Endothelial cell (in vitro differentiated cells): ENCODE measurements at places on chromosomes 1 and 21.

GRCh38 chr1:194975913-194976312, 1632.3 kb downstream of the KCNT2 start:
- no peak for DNase-seq

DNA sequence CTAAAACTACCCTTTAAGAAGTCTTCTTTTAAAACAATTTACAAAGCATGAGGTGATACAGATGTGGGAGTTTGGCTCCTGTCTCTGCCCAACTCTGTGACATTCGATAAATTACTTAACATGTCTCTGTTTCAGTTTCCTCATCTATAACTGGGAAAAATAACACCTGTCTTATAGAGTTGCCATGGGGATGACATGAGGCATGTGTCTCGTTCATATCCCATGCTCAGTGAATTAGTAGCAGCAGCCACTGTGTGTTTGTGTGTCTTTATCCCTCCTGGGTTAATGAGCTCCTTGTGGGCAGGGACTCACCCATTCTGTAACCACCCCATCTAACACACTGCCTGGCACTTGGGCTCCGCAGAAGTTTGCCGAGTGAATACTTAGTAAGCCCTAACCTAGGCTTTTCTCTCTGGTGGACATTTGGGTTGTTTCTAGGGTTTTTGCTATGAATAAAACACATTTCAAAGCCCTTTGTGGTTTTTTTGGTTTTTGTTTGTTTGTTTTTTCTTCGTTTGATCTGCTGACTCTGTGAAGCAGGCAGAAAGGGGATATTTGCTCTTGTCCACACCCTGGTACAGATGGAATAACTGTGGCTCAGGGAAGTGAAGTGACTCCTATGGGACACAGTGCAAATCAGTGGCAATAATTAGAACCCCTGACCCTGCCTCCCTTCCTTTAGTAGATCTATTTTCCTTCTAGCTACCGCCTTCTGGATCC, 797 bp upstream of the KCNJ9 start:
- DNase-seq, result no peak

GRCh38 chr1:109546311-109547109, 1.9 kb upstream of the GNAI3 start:
- DNase-seq, result peak; percentile 92

DNA sequence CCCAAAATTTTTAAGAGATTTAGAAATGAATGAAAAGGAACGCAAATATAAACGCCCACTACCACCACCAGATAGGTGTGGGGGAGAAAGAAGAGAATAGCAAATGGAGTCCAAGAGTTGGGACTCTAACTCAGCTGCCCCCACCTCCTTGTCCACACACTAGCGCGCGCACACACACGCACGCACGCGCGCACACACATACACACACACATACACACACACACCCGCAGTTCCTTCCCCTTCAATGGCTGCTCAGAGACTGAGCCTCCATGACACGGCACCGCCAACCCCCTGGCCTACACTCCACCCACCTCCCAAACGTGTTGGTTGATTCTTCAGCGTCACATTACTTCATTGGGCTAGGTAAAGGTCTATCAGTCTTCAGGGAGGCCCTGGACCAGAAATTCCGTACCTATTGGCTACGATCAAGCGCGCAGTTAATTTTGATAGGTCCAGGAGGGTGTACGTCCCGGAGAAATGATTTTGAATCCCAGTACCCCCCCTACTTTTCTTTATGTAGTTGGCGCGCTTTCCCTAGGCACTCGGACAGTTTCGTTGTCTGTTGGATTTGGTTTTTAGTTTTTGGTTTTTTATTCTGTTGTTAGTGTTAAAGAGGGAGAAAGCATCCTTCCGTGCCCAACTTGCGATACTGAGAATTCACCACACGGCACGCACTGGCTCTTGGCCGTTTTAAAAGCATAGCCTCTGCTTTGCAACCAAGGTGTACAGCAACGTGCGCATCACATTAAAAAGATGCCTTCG, at the start of gene ANP32E:
Gene ANP32E, minus strand, starts transcription at position 261 of the 762 bp plus-strand sequence. CDS start 326 bp downstream, outside the sequence.
- peak; percentile 82 for DNase-seq

GRCh38 chr1:36432616-36433015, 17.6 kb downstream of the OSCP1 start:
- DNase-seq, result no peak

DNA sequence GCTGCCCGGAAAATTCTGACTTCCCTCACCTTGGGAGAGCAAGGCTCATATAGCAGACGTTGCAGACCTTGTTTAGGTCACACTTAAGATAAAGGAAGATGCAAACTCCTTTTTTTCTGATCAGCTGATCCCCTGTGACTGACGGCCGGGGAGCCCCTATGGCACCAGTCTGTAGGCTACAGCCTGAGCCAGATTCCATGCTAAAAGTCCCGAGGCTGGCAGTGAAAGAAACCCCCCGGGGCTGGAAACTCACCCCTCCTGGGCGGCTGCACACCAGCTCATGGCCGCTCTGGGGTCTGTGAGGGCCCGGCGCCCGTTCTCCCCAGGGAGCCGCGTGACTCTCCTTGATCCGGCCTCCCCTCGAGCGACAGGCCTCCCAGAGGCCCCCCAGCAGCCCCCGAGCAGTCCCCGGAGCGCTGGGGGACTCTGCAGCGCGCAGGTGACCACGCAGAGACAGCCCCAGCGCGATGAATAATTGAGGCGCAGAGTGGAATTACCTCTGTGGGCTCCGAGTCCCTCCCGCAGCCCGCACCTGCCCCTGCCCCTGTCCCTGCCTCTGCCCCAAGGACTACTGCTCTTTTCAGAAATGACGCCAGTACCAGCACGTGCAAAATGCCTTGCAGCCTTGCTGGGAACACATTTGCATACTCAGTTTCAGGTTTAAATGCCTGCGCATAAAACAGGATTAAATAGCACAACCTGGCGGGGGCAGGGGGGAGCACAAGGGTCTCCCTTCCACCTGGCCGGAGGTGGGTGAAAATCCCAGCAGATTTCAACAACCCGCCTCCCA, 62.6 kb upstream of the CLDN14 start:
- no peak for DNase-seq

GRCh38 chr1:76944942-76945341, 77.7 kb downstream of the ST6GALNAC5 start:
- DNase-seq, result no peak

GRCh38 chr1:182279724-182280503, 111.7 kb downstream of the GLUL start:
- DNase-seq, result peak; percentile 38

GRCh38 chr1:9659328-9659727, 7.8 kb downstream of the PIK3CD start:
- DNase-seq, result no peak

DNA sequence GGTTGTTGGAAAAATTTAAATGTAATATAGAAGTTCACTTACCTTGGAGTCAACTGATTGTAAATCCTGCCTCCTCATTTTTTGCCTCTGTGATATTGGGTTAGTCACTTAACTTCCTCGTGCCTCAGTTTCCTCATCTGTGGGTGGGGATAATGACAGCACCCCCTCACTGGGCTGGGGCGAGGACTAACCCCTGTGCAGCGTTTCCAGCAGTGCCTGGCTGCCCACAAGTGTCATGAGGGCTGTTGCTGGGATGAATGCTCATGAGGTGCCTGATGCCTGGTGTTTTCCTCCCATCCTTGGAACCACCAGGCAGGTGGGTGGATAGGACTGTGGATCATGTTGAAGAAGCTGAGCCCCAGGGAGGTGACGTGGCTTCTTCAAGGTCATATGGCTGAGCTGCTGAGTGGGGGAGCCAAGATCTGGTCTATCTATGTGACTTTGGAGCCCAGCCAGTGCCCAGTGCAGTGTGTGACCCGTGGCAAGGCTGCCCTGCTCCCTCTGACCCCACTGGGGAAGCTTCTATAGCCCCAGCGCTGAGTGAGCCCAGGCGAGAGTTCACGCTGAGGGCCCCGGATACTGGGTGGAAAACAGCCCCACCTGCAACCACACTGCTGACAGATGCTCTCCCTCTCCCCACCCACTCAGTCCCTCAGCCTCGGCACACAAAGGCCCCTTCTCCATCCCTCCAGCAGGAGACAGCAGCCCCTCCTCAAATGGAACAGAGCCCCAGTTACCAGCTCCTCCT, 446.0 kb downstream of the PTPRU start:
- DNase-seq, result no peak

- DNase-seq, result no peak
These were observed 63.9 kb upstream of the GOLT1A start for GRCh38 chr1:204277563-204278219.

GRCh38 chr1:41664861-41665640, 180.6 kb upstream of the EDN2 start:
- no peak for DNase-seq

DNA sequence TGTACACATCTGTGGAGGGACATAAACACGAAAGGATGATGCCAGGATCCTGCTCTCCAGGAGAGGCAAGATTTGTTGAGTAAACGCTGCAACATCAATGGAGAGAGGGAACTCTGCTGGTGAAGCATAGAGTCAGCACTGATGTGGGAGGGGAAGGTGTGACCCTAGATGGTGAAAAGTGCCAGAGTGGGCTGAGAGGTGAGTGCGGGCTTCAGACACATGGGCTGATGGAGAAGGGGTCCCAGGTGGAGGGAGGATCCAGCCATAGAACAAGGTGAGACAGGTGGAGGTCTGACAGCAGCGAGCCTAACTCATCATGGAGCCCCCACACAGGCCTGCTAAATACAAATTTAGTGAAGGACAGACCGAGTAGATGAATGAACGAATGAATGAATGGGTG, 9.7 kb downstream of the RD3 start:
- DNase-seq, result no peak

DNA sequence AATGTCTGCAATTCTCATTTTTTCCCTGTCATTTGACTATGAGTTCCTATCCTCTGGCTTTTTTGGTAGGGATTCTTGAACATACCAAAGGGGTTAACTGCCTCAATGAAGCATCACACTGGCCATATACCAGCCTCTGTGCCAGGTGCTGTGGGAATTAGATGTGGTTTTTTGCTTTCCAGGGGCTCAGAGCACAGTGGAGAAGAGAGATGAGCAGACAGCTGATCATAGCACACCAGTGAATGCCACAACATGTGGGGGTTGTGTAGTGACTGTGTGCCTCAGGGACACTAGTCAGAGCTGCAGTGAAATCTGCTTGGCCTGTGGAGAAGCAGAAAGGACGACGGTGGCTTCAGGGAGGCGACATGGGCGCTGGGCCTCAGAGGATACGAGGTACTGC, 30.8 kb downstream of the HLX start:
- no peak for DNase-seq

DNA sequence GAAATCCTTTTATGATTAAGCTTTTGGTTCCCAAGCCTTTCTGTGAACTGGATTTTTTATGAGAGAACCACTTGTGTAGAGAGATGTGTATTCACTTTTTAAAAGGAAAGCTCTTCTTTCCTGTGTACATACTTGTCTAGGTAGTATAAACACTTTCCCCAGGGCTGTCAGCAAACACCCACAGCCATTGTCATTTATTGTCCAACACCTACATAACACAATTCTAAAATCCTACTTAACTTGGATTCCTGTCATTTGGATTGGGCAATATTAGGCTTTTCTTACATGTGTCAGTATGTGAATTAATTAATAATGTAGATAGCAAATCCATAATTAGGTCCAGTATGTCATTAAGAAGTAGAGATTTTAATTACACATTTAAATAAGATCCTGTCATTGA, 12.3 kb downstream of the DDX20 start:
- DNase-seq, result no peak

DNA sequence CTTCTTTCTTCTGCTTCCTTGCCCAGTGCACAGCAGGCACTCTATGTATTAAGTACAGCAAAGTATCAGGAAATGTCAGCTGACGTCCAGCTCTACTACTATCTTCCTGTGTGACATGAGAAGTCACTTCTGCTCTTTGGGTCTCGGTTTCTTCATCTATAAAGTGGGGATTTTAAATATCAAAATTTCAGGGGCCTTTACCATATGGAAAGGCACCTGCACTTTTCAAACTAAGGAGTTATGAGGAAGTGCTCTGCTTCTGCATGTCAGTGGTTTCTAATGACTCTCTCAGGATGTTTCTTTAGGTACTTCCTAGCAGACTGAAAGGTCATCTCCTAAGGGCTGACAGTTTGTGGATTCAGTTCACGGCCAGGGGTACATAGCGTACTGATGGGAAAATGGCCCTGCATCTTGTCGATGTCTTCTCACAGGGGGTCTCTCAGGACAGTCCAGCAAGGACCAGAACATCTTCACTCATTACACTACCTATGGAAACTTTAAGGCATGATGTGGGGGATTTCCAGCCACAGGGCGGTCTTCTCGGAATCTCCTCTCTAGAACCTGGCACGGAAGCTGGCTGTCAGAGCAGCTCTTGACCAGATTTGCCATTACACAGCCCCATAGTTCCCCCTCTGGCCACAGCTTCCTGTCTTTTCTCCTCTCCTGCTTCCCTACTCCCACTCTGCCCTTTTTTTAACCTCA, 42.0 kb upstream of the MTF1 start:
- no peak for DNase-seq

DNA sequence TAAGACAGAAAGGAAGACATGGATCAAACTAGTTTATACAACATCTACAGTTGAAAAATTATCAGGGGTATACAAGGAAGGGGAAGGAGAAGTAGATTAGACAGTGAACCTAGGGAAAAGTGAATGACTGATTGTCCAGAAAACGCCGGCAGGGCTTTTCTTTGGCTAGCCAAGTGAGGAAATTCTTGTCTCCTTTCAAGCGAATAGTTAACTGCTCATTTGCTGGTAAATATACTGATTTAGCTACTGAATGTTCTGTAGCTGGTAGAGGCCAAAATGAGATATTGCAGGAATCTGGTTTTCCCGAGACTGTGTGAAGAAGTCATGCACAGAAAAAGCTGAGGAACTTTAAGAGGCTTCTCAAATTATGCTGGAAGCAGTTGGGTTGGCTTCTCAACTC, 128.5 kb upstream of the ZNHIT6 start:
- no peak for DNase-seq

DNA sequence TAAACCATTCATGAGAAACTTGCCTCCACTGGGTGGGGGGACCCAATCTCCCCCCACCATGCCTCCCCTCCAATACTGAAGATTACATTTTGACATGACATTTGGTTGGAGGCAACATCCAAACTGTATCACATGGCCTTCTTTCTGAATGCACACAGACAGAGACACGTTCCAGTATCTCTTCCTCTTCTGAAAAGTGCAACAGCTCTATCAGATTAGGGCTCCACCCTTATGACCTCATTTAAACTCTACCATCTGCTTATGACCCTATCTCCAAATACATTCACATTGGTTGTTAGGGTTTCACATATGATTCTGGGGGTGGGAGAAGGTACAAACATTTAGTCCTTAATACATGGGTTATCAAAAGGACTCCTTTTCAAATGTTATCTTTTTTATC, 481.8 kb upstream of the NFIA start:
- DNase-seq, result no peak

DNA sequence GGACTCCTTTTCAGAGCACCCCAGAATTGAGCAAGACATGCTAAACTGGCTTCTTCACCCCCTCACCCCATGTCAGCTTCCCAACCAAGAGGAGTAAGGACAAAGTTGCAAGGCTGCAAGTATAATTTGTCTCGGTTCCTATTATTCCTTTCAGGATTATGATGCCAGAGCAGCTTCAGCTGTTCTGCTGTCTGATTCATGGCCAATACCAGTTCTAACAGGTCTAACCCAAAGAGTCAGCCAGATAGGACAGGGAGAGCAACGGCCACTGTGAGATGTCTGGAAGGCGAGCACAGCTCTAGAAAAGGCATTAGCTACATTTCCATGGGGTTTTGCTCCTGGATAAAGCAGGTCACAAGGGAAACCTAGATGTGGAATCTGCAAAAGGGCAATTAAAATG, 53.3 kb upstream of the HOOK1 start:
- no peak for DNase-seq

- DNase-seq, result no peak
These were observed 55.7 kb downstream of the GIPC2 start for GRCh38 chr1:78101514-78101913.

- peak; percentile 2 for DNase-seq
These were observed 22.5 kb downstream of the MMEL1 start for GRCh38 chr1:2610036-2610959.

- DNase-seq, result no peak
These were observed 270.0 kb downstream of the TRABD2B start for GRCh38 chr1:47727051-47727696.
